ENCODE measurements at places on chromosomes 2 and 18. TPM values are rescaled to one million over a fixed set of nuclear protein-coding genes. Genes with fewer than 3 reads are reported as not detected.
A peak's percentile ranks its signal among the peaks of the same experiment; 100 is the strongest.

- no peak for DNase-seq
Observed at GRCh38 chr2:127873707-127874303, 12.0 kb downstream of the AMMECR1L start.

GRCh38 chr2:71583876-71584275 lies 130.5 kb downstream of the DYSF start:
- no peak for DNase-seq

DNA sequence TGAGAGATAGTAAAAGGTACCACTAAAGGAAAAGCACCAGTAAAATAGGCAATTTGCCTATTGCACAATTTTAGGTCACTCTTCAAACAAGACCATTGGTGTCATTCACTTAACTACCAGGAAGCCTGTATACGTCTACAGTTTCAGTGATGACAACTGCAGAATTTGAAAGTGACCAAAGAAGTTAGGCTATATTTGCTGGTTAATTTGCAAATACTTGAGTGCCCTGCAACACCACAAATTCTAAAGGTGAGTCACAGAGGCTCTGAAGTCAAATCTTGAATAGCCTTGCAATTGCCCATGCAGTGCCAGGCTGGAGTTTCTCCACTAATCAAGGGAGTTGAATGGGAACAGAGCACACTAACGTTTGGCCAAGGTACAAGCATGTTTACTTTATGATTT lies 128.7 kb upstream of the CCDC68 start:
- DNase-seq: no peak

GRCh38 chr2:228700638-228701037 lies 519.2 kb upstream of the SPHKAP start:
- DNase-seq: no peak

GRCh38 chr2:135168204-135168856 lies 116.2 kb downstream of the RAB3GAP1 start:
- no peak for DNase-seq

GRCh38 chr2:37619959-37620300 lies 51.5 kb downstream of the CDC42EP3 start:
- DNase-seq: no peak

DNA sequence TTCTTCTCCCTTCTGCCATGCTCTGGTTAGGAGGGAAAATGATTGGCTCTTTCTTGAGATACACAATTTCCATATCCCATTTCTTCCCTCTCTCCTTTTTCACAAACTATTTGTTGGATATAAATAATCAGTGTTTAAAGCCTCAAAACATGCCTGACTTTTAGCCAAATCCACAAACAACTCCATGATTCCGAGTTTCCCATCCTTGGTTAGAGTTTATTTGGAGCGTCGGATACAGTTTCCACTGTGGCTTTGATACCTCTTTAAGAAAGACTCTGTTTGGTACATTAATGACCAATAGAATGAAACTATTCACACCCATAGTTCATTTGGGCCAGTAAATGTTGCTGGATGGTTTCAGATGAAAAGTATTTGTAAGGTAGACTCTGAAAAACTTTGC lies 5.9 kb upstream of the FHL2 start:
- no peak for DNase-seq

DNA sequence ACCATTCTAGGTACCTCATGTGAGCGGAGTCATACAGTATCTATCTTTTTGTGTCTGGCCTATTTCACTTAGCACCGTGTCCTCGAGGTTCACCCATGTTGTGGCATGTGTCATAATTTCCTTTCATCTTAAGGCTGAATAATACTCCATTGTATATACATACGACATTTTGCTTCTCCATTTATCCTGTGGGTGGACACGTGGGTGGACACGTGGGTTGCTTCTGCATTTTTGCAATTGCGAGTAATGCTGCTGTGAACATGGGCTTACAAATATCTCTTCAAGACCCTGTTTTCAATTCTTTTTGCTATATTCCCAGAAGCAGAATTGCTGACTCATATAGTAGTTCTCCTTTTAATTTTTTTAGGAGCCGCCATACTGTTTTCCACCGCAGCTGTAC lies 243.6 kb upstream of the EPAS1 start:
- DNase-seq: no peak

GRCh38 chr2:170685591-170685990 lies 29.5 kb upstream of the SP5 start:
- no peak for DNase-seq

- peak; percentile 63 for DNase-seq
Observed at GRCh38 chr18:59286341-59286740, 13.1 kb upstream of the RAX start.

DNA sequence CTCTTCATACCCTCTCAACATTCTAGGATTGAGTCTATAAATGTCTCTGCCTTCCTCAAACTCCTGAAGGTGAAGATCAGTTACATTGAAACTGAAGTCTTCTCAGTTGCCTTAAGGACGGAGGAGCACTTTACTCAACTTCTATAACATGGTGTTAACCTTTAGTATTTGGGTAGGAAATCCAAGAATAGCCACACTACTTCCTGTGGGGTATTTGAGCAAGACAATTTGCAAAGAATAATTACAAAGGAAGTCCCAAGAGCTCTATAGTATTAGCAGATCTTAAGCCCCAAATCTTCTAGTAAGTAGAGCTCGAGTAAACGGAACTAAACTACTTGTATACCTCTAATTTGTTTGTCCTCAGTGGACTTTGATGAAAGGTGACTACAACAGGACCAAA lies 80.9 kb downstream of the SP100 start:
- DNase-seq: no peak

DNA sequence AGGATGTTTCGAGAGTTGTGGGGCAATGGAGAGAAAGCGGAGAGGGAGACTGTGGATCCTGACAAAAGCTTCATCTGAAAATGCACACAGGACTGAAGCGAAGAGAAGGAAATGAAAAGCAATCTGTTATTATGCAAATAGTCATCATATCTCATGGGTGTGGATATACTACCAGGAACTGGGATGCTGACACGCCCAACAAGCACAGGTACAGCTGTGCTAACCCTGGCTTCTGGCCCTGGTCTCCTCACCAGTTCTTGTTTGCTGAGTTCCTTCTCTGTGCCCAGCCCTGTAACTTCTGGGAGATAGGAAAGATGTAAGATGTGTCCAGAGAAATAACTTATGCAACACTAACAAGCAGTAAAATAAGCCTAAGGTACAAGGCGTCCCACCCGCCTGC lies 358.8 kb downstream of the CMPK2 start:
- DNase-seq: no peak

DNA sequence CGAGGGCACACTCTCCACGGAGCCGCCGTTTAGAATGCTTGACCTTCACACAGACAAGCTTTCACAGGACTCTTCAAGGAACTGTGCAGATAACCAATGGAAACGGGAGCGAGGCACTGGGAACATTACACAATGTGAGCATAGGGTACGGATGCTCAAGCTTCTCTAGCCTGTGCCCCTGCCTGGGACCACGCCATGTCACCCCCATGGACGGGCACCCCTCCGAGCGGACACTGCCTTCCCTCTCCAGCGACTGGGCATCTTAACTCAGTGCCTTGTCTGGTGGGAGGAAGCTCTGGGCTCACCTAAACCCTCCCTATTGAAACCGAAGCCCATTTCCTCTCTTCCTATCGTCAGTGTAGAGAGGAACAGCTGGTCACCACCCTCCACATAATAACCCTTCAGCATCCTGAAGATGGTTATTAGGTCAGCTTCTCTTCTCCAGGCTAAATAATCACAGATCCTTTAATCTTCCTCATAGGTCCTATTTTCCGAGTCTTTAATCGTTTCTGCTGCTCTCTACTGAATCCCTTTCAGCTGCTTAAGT lies 626.7 kb downstream of the GALR1 start:
- DNase-seq: no peak

GRCh38 chr18:57768537-57769326 lies 34.4 kb downstream of the ATP8B1 start:
- no peak for DNase-seq

DNA sequence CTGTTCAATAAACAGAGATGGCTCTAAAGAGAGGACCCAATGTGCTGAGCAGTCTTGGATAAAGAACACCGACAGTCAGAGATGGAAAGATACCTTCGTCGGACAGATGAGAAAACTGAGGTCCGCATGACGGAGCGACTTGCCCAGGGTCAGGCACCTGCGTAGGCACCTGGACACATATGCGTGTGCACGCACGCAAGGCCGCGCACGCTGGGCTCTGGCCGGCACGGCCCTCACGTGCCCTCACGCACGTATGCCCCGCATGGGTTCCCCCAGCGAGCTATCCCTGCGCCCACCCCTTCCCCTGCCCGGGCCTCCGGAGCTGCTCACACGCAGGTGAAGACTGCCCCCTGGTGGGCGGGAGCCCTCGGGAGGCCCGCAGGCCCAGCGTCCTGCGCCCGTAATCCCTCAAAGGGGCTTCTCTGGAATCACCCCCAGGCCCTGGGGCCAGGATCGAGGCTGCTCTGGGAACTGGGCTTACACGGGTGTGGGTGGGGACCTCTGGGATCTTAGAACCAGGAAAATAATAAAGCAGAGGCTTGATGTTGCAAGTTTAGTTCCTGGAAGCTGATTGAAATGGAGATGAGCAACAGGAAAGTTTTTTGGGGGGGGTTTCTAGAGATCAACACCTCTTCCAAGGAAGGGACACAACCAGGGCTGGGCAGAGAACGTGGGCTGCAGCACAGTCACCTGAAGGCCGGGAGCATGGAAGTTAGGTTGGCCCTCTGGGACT lies 246.3 kb downstream of the TNS1 start:
- peak; percentile 51 for DNase-seq

- no peak for DNase-seq
Observed at GRCh38 chr18:57437402-57437765, 2.2 kb downstream of the ONECUT2 start.

SNTG2 gene
- 5.2 TPM for total RNA-seq

DLX1 gene
- total RNA-seq: 1.4 TPM

PDE11A gene
- total RNA-seq: 0.39 TPM

COLEC11 gene
- not detected for total RNA-seq

RGPD3 gene
- 0.30 TPM for total RNA-seq

ZCCHC2 gene
- total RNA-seq: 18.3 TPM

ITGA4 gene
- total RNA-seq: 19.0 TPM

Data from skin of body (tissue), 3 donors.